ENCODE measurements at places on chromosomes 13 and 19. TPM values are rescaled to one million over a fixed set of nuclear protein-coding genes. Genes with fewer than 3 reads are reported as not detected.

PSG3 gene
- not detected for total RNA-seq

ZNF628 gene
- 12.9 TPM for total RNA-seq

GRCh38 chr13:59352600-59352999 is 811.1 kb downstream of the DIAPH3 start:
- no peaks in the 10 kb centered on the region for H3K4me1 ChIP-seq
- H3K27me3 ChIP-seq, result no peaks in the 10 kb centered on the region
- H3K36me3 ChIP-seq, result no peaks in the 10 kb centered on the region
- no peak for DNase-seq
- H3K4me3 ChIP-seq, result no peak overlapping the region

GRCh38 chr13:39602614-39603366 is at the start of gene LHFPL6:
Gene LHFPL6, minus strand, starts transcription at chr13:39603193.
- no peak within 1 kb of the TSS for H3K27ac ChIP-seq
- no peak within 1 kb of the TSS for H3K4me3 ChIP-seq
- peak; percentile 8 for DNase-seq
- H3K27me3 ChIP-seq, result peaks cover 7% of the 10 kb centered on the region
- peaks cover 9% of the 10 kb centered on the region for H3K4me1 ChIP-seq

GRCh38 chr19:41570639-41571112 is 5.3 kb upstream of the CEACAM21 start:
- H3K4me3 ChIP-seq, result no peak overlapping the region
- H3K27ac ChIP-seq, result no peak overlapping the region
- peaks cover 11% of the 10 kb centered on the region for H3K27me3 ChIP-seq
- H3K36me3 ChIP-seq, result no peaks in the 10 kb centered on the region
- peak; percentile 88 for DNase-seq

- H3K4me1 ChIP-seq, result no peaks in the 10 kb centered on the region
- DNase-seq, result no peak
- H3K27ac ChIP-seq, result no peak overlapping the region
- H3K36me3 ChIP-seq, result no peaks in the 10 kb centered on the region
- no peak overlapping the region for H3K4me3 ChIP-seq
These were observed 313.5 kb downstream of the KLF12 start for GRCh38 chr13:73820688-73821087.

DNA sequence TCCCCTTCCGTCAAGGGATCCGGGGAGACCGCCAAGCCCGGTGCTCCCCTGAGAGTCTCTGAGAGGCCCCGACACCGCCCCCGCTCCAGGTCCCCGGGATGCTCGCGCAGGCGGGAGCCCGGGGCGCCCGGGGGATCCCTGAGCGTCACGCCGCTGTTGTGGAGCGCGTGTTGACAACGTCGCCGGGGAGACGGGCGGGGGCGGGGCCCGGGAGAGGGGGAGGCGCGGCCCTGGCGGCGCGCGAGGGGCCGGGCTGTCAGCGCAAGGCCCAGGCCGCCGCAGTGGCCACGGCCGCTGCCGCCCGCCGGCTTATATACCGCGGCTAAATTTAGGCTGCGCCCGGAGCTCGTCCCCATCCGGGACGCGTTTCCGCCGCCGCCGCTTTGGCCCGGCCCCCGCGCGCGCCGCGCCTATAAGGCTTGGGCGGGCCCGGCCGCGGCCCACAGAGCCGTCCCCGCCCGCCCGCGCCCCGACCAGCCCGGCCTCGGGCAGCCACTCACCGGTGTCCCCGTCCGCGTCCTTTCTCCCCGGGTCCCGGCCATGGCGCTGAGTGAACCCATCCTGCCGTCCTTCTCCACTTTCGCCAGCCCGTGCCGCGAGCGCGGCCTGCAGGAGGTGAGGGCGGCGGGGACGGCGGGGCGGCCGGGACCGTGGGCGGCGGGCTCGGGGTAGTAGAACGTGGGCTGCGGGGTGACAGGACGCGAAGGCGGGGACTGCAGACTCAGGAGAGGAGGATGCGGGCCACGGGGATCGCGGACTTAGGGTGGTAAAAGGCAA is at the start of gene KLF2:
KLF2 (plus strand) TSS at position 443 of the 777 bp plus-strand sequence; CDS start at position 541, 98 bp downstream.
- peaks cover 53% of the 10 kb centered on the region for H3K27me3 ChIP-seq
- H3K27ac ChIP-seq, result no peak within 1 kb of the TSS
- DNase-seq, result peak; percentile 93

- no peak overlapping the region for H3K27ac ChIP-seq
- no peak for DNase-seq
These were observed 166.8 kb downstream of the MAB21L1 start for GRCh38 chr13:35309706-35310105.

DNA sequence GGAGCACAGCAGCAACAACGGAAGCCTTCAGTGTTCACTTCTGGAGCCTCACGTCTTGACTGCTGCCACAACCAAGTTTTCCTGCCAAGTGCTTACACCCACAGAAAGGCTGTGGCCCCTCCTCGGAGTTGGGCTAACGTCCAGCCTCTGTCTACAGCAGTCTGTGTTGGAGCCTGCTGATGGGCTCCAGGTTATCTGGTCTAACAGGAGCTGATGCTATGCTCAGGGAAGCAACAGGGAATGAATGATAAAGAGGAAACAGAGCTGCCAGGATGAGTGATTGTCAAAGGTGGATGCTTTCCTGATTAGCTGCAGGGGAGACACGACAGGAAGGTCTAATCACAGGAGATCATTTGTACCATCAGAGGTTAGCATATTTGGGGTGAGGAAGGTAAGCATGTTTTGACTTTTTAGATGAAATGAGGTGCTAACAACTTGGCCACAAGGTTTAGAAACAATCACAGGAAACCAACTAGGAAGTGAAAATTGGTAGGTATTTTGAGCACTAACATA is 53.8 kb upstream of the RCBTB2 start:
- no peaks in the 10 kb centered on the region for H3K4me1 ChIP-seq
- peak; percentile 10 for DNase-seq
- no peak overlapping the region for H3K27ac ChIP-seq

DNA sequence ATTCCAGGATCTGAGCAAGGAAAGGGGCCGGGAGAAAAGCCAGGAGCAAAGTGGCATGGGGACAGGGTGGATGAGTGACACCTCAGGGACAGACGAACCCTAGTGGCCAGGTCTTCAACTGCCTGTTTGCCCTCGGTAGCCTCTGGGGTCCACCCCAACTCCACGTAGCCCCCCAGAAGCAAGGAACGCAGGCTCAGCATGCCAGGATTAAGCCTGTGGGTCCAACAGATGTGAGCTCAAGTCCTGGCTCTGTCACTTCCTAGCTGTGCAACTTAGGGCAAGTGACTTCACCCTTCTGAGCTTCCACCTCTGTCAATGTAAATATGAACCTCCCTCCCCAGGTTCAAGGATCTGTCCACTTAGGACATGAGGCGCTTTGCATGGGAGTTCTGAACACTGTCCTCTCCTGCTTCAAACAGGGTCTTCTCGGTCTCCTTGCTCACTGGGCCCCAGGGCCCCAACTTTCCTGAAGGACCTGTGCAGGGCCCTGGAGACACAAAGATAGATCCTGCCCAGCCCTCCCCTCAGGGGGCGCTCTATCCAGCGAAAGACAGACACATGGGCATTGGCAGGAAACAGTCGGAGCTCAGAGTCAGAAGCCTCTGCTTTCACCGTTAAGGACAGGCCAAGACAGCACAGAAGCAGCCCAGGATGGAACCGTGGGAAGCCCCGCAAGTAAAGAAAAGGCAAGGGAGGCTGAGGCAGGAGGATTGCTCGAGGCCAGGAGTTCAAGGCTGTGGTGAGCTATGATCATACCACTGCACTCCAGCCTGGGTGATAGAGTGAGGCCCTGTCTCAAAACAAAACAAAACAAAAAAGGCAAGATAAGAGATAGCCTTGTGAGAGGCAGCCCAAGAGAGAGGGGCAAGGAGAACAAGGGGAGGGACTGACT is 13.2 kb downstream of the SYDE1 start:
- no peak overlapping the region for H3K4me3 ChIP-seq
- no peak for DNase-seq
- H3K4me1 ChIP-seq, result peaks cover 23% of the 10 kb centered on the region
- no peak overlapping the region for H3K27ac ChIP-seq
- peaks cover 41% of the 10 kb centered on the region for H3K36me3 ChIP-seq

DNA sequence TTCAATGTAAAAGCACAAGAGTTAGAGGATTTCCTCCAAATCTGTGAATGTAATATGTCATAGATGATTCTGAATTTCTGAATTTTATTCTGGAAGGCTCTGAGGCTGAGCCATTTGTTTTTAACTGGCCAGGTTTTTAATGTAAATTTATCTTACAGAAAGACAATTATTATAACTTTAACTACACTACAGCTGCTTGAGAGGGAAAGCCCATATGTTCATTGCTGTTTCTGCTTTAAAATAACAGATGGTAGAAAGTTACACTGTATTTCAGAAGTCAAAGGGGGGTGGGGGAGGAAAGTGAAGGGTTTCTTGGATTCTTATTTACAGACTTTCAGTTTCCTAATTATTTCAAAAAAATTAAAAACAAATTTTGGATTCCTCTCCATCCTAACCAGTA is 62.8 kb downstream of the DNAJC15 start:
- no peaks in the 10 kb centered on the region for H3K36me3 ChIP-seq
- H3K27ac ChIP-seq, result no peak overlapping the region
- no peak overlapping the region for H3K4me3 ChIP-seq
- H3K4me1 ChIP-seq, result no peaks in the 10 kb centered on the region

Data from K562 (cell line).